Stimulated activated naive CD4-positive, alpha-beta T cell treated with Interleukin-2 at 50 U/mL for 16 hours (primary cell): ENCODE measurements at places on chromosomes 12 and 14.
A peak's percentile ranks its signal among the peaks of the same experiment; 100 is the strongest.

GRCh38 chr12:71639341-71639760, 24.3 kb downstream of the ZFC3H1 start:
- DNase-seq = no peak

- DNase-seq = no peak
These were observed 100.5 kb downstream of the AEBP2 start for GRCh38 chr12:19539836-19540235.

- peak; percentile 40 for DNase-seq
These were observed 180.8 kb downstream of the EFCAB11 start for GRCh38 chr14:89773644-89774316.

DNA sequence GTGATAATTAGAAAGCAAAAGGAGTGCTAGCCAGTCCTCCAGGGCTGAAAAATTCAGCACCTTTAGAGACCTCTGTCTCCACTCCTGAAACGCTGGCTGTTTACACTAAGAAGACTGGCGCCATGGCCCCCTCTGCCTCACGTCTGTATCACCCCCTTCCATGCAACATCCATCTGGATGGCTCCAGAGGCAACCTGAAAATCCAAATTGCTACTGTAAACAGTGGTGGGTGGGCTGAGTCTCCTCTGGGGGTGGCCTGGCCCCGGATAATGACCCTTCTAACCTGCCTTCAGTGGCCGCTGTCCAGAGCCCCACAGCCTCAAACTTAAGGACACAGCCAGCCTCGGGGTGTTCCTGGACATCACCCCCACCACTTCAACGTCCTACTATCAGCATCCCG, 1.4 kb downstream of the PRKD1 start:
- DNase-seq = no peak

DNA sequence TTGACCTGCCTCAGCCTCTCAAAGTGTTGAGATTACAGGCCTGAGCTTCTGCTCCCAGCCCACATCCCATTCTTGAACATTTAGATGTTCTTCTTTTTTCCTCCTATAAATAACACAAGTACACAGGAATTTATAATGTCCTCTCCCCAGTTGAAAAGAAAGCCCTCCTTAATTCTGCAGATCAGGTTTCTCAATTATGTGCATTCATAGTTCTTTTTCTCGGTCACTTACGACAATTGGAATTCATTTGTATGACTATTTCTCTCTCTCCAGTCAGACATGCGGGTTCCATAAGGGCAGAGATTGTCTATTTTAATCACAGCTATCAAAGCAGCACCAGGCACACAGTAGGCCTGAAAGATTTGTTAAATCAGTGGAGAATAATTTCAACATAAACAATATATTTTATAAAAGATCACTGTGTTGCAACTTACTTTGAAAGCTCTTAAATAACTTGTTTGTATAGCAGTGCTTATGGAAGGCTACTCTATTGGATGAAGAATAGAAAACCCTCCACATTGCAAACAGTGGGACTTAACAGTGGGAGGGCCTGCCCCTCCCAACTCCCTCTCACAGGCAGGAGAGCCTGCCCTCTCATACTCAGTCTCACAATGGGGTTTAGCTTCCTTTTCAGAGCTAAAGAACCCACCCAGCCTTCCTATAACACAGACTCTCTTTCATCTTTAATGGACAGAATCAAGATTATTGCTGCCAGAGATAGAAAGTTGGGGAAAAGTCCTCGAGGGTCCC, 84.1 kb upstream of the TRAF3 start:
- DNase-seq = no peak
